ENCODE measurements at places on chromosomes 2 and 18.

- DNase-seq: peak; percentile 68
Observed at GRCh38 chr2:120937686-120938044, 202.0 kb downstream of the GLI2 start.

GRCh38 chr2:168712053-168712452 lies 90.4 kb upstream of the NOSTRIN start:
- DNase-seq: no peak

DNA sequence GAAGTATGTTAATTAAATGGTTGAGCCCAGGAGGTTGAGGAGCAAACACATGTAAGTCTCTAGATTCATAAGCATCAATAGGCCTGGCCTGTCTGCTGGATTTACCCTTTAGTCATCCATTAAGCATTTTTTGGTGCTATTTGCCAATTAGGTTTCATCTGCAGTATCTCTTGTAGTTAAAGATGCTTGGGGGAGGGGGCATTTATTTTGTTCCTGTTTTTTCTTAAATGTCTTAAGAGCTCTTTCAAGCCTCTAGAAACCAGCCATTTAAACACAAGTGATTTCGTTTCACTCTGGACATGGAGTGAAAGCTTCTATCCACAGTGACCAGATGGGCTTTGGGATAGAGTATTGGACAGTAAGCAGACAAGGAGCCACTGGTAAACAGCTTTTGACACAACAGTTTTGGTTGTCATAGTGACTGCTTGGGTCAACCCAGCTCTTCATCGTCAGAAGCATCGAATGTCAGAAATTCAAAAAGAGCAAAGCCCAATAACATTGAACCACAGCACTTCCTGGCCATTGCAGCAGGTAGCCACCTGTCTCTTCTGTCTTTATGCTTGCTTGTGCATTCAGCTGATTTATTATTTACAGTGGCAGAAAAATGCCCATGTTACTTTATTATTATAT lies 4.9 kb downstream of the QPCT start:
- no peak for DNase-seq

DNA sequence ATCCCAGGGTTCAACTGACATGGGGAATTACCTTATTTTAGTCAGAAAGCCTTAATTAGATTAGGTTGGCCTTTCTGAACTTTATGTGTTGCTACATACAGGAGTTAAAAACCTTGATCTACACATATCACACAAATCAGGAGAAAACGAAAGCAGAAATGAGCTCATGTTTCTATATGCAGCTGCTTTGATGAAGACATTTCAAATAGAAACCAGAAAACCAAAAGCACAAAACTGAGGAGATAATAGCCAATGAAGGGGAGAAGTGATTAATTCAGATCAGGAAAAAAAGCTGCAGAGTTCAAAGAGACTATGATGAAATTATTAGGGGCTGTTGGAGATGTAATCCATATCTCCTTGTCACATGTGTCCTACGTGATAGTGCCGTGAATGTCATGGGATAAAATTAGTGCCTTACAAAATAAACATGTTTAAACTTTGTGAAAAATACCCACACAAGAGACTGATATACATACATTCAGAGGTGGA lies 255.0 kb downstream of the CAMKMT start:
- no peak for DNase-seq

- DNase-seq: no peak
Observed at GRCh38 chr2:121085801-121086200, 199.2 kb downstream of the TFCP2L1 start.

GRCh38 chr2:131658769-131659131 lies 131.1 kb downstream of the CCDC74A start:
- no peak for DNase-seq

- DNase-seq: no peak
Observed at GRCh38 chr2:75522543-75523312, 38.0 kb downstream of the EVA1A start.

DNA sequence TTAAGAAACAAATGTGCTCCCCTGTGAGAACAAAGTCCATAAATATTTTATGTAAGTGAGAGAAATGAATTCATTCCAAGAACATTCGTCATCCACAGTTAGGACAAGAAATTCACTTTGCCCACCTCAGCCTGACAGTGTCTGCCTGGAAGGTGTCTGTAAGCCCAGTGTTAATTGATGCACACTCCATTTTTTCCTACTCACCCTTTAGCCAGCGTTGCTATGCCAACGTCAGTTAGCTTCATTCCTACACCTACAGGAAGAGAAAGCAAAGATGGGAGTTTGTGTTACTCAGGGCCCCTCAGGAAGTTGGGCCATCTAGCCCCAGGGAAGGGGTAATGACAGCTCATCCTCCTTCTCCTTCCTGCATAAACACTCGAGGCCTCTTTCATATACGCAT lies 131.0 kb downstream of the ALPK2 start:
- DNase-seq: no peak

- no peak for DNase-seq
Observed at GRCh38 chr18:35797948-35798347, 174.5 kb upstream of the RMP24 start.

- DNase-seq: peak; percentile 51
Observed at GRCh38 chr2:181106789-181107627, 126.6 kb downstream of the UBE2E3 start.

DNA sequence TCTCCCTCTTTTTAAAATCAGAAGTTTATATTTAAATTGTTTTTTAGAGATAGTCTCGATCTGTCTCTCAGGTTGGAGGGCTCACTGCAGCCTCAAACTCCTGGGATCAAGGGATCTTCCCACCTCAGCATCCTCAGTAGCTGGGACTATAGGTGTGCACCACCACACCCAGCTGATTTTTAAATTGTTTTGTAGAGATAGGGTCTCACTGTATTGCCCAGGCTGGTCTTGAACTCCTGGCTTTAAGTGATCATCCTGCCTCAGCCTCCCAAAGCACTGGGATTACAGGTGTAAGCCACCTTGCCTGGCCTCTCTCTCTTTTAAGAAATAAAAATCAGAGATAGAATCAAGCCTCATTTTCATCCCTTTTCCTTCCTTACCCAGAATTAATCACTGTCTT lies 22.1 kb downstream of the FAM171B start:
- DNase-seq: no peak

DNA sequence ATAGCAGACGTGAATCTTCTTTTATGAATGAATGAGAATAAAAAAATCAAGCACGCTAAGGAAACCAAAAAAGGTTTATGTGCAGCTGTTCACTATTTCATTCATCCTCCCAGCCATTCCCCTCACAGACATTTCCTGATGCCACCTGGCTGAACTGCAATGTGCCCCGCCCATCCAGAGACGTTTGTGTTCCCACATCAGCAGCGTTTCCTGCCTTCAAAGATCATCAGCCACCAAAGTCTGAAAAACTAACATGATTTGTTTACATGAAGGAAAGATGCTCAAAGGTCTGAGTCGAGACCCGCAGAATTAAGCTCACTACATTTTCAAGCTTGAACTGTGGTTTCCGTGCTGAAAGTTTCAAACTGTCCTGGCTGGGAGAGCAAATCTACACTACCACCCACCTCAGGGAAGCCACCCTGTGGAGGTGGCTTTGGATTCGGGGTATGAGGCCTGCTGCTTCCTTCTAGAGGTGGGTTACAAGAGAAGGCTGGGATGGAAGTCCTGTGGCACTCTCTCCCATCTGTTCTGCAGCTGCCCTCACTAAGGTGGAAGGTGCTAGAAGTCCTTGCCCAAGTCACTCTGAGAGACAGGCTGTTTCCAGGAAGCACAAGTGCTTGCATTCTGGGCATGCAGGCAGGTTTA lies 201.3 kb upstream of the OSR1 start:
- DNase-seq: no peak

- no peak for DNase-seq
Observed at GRCh38 chr18:13436576-13436975, 218.0 kb downstream of the LDLRAD4 start.

DNA sequence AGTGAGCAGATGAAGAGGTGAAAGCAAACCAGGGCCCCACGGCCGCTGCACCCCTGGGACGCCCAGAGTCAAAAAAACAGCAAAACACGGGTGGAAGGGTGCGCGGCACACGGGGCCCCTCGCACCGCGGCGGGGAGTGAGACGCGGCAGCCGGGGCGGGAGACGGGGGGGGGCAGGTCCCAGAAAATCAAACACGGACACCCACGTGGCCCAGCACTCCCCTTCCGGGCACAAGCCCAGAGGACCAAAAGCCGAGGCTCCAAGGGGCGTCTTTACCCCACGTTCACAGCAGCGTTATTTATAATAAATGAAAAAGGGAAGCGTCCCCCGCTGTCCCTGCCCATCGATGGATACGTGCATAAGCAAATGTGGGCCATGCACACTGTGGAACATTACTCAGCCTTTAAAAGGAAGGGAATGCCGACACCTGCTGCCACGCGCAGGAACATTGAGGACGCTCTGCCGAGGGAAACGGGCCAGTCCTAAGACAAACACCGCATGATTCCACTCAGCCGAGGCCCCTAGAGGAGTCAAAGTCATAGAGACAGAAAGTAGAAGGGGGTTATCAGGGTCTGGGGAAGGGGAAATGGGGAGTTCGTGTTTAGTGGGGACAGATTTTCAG lies 677 bp upstream of the COPS9 start:
- DNase-seq: no peak

DNA sequence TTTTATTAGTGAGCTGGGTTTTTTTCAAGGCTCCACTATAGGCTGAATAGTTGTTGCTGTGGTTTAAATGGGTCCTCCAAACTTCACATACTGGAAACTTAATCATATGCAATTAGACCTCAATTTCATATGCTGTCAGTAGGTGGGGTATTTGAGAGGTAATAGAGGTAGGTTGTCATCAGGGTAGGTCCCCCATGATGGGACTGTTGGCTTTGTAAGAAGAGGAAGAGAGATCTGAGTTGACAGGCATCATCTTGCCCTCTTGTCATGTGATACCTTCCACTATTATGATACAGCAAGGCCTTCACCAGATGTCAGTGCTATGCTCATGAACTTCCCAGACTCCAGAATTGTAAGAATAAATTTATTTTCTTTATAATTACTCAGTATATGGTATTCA lies 819.4 kb downstream of the LRP1B start:
- no peak for DNase-seq

DNA sequence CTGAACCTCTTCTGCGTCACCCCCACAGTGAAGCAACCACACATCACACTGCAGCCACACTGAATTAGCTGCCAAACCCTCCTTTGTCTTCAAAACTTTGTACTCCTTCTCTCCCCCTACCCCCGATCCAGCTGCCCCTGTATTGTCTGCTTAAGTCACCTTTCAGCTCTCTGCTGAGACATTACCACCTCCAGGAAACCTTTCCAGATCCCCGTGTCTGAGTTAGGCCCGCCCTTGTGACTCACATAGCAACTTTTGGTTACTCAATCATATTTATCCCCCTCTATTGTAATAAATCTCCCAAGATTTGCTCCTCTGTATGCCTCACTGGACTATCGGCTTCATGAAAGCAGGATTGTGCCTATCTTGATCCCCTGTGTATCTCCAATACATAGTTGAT lies 82.8 kb upstream of the CDCA7 start:
- DNase-seq: no peak

DNA sequence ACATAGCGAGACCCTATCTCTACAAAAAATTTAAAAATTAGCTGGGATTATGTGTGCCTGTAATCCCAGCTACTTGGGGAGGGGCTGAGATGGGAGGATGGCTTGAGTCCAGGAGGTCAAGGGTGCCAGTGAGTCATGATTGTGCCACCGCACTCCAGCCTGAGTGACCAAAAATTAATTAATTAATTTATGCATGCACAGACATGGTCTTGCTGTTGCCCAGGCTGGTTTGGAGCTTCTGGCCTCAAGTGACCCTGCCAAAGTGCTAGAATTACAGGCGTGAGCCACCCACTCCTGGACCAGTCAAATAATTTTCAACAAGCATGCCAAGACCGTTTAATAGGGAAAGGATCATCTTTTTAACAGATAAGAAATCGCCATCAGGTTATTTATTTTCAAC lies 57.7 kb upstream of the TFCP2L1 start:
- DNase-seq: no peak

DNA sequence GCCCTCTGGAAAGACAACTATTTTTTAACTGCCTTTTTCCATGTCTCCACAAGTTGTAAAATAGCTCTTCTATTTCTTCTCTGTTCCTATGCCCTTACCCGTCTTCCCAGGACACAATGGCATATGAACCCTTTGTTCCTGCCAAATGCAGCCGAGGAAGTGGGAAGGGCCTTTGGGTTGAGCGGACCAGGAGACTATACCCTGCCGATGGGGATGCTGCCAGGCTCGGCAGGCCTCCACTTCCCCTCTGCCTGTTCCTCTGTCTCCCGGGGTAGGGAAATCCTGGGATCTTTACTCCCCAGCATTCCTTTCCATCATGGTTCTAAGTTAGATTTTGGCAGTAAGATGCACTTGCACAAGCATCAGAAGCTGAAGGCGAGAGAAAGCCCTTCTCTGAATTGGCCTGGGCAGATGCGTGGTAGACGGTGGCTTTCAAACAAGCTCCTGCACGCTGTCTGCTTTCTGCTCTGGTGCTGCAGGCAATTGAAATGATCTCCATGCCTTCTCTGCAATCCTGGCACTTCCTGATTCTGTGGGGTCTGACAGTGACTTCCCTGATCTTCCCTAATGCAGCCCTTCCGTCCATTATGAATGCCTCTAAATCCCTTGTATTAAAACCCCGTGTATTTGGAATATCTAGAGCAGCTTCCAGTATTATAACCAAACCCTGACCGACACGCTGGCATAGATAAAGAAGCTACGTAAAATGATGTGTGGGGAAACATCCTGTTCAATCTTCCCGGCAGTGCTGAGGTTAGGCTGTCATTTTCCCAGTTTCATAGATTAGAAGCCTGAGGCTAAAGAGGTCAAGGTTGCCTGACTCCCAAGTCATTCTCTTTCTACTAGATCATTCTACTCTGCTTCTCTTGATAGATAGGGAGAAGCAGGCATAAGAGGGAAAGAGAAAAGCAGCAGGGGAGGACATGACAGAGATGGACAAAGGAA lies 69.8 kb downstream of the MCFD2 start:
- DNase-seq: no peak

DNA sequence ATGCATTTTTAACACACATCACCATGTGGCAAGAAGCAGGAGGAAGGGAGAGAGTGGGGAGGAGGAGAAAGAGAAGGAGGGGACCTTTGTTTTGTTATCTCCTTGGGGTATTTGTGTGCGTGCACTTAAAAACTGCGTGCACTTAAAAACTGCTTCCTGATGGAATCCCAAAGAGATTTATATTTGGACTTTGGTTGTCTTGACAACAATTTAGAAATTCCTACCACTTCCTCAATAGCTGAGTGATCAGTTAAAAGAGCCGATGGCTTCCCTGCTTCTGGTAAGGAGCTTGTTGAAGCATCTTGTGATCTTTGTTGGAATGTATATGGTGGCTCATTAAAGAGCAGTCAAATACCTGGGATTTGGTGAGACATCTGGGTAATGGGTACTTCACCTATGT lies 4.5 kb downstream of the RAB31 start:
- peak; percentile 19 for DNase-seq

- peak; percentile 39 for DNase-seq
Observed at GRCh38 chr18:48640566-48641270, 101.9 kb downstream of the CTIF start.

- no peak for DNase-seq
Observed at GRCh38 chr18:2201036-2201600, 370.2 kb downstream of the METTL4 start.

- DNase-seq: no peak
Observed at GRCh38 chr2:178819147-178819875, 12.1 kb upstream of the TTN start.

All from AG08396 (cell line).